ENCODE measurements at places on chromosomes 12 and 14.

DNA sequence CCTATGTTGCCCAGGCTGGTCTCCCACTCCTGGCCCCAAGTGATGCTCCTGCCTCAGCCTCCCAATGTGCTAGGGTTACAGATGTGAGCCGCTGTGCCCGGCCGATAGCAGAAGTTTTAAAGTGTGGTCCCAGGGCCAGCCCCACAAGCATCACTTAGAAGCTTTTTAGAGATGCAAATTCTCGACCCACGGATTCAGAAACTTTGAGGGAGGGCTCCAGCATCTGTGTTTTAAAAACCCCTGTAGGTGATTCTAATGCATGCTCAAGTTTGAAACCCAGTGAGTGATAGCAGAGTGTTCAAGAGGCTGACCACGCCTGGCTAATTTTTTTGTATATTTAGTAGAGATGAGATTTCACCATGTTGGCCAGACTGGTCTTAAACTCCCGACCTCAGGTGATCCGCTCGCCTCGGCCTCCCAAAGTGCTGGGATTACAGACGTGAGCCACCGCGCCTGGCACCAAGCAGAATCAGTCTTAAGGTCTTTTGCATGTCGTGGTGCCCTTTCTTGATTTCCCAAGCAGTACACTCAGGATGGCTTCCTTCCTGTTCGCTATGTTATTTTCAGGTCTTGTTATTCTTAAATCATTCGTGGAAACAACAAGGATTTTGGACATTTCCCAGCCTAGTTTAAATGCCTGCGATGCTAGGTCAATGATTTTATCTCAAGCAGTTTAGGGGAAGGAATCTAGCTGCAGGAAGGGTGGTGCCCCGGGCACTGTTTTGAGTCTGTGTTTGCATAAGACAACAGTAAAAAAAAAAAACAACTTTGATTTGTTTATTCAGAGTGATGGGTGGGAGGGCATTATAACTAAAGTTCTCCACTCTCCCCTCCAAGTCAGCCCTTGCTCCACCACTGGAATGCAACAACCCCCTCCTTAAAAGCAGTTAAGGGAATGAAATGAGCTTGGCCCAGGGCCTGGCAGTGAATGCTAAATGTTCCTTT, 9.2 kb upstream of the RILPL2 start:
- DNase-seq, result no peak

GRCh38 chr12:13817131-13817530, 164.3 kb downstream of the GRIN2B start:
- no peak for DNase-seq

DNA sequence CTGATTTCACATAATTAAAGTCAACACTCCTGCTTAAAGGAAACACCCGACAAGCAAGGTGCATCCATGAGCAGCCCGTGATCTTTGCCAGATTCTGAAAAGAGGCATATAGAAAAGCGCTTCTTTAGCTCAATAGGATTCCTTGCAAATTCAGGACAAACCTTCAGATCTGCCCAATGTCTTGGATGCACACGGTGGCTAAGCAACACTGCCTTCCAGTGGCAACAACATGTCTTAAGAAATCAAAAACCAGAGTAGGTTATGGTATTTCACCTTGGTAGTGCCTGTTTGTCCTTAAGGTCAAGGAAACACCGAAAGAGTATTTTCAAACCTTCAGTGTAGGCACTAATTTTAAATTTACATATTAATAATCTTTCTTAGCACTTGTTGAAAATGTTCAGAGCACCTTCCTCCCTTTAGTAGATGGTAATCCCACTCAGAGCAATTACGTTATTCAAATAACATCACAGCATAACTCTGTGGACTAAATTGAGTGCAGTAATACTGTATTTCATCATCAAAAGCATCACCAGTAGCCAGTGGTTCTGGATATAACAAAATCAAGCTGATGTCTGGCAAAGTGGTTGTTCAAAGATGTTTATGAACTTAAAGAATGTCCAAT, 58.0 kb upstream of the CDKN3 start:
- peak; percentile 28 for DNase-seq

- DNase-seq, result no peak
Observed at GRCh38 chr12:19390051-19390598, 49.2 kb upstream of the AEBP2 start.

DNA sequence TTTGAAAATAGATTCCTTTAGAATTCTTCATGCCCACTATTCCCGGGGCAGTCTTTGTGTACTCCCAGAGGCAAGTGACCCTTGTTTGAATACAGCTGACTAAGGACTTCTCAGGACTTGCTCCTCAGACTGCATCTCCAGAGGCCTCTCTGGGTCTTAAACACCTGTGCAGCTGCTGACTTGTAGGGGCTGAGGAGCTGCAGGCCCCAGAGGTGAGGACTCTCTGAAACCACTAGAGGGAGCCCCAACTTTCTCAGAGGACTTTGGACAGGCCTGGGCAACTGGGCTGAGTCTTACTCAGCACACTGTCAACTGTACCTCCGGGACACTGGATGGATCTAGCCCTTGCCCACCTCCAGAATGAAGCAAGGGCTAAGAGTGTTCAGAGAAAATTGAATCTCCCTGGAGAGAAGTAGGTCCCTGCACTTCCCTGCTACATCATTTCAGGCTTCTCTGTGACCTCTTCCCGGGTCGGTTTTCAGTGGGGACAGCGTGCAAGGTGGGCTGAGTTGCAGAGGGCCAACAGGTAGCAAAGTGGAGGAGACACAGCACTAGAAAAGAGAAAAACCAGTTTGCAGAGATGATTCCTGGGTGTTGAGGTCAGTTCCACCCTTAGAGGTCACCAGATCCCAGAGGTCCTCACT, 164.6 kb downstream of the TMEM117 start:
- DNase-seq, result peak; percentile 9

- no peak for DNase-seq
Observed at GRCh38 chr12:52971679-52972329, 22.9 kb downstream of the KRT18 start.

- no peak for DNase-seq
Observed at GRCh38 chr14:92719421-92719820, 29.0 kb downstream of the LGMN start.

DNA sequence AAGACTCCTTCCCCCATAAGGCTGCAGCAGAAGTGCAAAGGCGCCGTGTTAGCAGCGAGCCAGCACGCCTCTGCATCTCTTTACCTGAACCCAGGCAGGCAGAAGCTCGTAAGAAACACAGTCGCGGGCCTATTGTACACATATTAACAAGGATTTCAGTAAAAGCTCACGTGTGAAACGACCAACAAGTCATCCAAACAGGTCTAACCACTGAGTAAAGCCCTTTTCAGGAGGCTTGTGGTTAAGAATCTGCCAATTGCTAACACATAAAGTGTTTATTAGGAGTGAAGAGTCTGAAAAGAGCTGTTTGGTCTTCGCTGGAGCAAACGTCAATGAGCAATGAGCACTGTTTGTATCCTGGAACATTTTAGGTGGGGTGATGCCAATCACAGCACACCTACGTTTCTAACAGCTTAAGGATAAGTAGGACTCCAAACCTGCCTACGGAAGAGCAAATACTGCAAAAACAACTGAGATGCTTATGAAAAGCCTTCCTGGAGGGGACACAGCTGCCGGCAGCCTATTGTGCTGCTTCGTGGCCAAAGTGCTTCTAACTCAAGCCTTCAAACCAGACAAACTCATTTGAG, 43.1 kb downstream of the PRKAB1 start:
- no peak for DNase-seq

DNA sequence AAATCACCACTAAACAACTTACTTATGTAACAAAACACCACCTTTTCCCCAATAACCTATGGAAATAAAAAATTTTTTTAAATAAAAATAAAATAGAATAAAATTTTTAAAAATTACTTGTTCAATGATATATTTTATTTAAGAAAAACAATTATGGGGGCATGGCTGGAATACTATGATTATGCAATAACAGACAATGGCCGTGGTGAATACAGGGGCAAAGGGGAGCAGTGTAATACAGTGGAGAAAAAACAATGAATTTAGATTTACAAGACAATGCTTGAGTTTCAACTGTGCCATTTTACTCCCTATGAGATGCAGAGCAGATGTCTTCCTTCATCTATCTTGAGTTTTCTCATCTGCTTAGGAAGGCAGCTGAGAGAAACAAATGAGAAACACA, 72.9 kb downstream of the BLTP3B start:
- DNase-seq, result no peak

DNA sequence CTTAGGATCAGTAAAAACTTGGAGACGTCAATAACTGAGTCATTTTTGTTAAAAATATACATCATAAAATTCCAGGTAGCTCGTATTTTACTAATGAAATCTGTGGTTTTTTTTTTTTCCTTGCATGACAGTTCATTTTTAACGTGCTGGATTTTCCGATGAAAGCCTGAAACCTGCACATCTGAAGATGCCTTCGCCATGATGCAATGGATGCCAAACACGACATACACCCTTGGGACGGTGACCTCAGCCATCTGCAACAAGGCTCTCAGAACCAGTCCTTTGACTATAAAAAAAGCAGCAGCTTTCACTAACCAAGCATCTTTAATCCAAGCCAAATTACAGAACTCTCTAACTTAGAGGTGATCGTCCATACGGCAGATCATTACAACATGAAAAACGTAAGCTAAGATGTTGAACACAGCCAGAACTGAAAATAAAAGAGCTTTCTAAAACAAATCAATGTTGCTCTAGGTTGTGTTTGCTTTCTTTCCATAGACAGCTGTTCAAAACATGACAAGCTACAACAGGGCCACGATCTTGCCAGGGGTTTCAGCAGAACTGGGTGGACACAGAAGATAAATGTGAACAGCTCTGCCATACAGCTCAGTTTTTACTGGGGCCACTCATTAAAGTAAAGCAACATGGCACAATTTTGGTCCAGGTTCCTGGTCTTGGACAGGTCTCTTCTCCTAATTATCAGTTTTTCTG, 7.8 kb downstream of the NIN start:
- no peak for DNase-seq

DNA sequence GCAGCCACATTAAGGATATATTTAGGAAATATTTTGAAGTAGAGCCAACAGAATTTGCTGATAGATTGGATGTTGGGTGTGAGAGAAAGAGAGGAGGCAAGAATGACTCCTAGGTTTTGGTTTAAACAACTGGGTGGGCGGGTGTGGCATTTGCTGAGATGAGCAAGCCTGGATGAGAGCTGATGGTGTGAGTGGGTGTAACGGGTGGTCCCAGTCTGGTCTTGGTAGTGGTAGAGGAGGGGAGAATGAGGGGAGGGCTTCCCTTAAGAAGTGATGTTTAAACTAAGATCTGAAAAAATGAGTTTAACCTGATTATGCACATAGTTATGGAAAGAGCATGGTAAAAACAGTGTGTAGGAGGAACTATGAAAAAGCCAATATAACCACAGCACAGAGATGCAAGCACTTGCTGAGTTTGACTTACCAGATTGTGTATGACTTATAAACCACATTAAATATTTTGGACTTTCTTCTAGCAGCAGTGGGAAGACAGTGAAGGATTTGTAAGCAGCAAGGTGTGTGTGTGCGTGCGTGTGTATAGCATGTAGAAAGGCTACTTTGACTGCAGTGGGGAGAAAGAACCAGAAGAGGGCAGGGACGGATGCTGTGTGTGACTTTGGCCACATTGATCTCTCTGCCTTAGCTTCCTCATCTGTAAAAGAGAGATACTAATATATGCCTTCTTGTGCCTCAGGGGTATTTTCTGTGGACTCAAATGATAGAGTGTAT, 139.7 kb downstream of the PRIMA1 start:
- no peak for DNase-seq

DNA sequence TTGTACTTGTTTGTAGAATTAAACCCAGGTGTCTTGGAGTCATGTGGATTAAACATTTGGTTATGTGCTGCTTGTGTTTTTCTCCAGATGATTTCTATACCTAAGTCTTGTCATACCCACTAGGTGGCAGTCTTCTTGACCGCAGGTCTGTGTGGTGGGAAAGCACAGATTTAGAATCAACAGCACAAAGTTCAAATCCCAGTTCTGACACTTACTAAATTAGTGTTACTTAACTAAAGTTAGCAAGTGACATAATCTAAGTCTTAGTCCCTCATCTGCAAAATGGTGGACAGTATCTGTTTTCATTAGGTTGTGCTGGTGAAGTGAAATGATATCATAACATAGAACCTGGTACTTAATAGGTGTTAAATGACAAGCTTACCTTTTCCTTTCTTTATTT, 151.0 kb upstream of the ARHGAP5 start:
- no peak for DNase-seq

DNA sequence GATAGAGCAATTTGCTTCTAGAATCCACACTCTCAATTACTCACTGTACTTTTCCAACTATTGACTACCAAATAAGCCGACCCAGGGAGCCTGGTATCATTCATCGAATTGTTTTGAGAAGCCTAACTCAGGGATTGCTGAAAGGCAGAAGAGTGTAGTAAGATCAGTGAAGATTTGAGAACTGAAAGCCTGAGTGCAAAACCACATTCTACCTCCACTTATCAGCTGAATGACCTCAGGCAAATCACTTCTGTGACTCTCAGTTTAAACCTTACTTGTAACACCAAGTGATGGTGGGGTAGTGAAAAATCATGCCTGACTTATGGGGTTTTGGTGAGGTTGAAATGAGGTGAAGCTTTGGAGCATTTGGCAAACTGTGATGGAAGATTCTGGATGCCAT, 126.1 kb upstream of the MAX start:
- DNase-seq, result no peak

DNA sequence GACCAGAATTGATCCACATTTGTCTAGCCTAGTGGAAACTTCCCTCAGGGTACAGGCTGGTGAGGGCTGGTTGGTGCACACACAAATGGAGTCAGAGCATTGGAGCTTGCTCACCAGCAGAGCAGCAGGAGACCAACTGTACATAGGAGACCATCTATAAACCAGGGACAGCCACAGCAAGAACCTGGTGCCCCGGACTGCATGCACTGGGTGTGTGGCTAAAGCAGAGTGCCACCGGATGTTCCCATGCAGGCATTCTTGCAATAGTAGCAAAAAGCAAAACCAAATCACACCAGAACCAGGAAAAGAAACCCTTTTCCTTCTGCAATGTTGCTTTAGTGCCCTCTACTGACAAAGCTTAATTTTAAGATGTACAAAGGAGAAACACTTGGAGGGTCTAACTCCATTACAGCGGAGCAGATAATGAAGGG, 136.4 kb downstream of the MDGA2 start:
- no peak for DNase-seq

GRCh38 chr12:100703868-100704267, 90.7 kb upstream of the ANO4 start:
- DNase-seq, result no peak

DNA sequence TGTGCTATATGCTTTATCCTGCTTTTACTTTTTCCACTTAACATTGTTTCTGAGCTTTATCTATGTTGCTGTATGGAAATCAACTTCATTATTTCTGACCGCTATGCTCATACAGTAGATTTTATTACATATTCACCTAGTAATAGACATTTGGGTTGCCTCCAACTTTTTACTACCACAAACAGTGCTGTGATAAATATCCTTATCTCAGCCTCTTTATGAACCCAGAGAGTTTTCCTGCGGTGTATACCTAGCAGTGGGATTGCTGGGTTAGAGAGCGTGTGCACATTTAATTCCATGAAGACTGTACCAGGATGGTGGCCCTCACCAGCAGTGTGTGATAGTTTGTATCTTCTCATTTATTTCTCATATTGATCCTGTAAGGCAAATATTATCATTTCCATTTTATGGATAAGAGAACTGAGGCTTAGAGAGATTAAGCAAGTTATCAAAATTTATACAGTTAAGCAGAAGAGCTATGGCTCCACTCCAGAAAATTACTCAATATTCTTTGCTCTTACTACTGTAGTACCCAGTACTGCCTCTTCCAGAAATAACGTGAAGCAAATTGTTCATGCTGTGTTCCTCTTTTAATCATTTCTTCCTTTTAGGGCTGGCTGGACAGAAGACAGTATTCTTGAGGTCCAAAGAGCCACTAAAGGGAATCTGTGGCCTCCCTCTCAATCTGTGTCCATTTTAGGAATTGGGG, 26.3 kb upstream of the CISTR start:
- DNase-seq, result no peak
